ENCODE measurements at places on chromosomes 3 and 15.

GRCh38 chr3:13550423-13550690 lies 1.4 kb downstream of the FBLN2 start:
- no peak for DNase-seq

GRCh38 chr15:44159492-44159891 lies 35.6 kb downstream of the FRMD5 start:
- no peak for DNase-seq

DNA sequence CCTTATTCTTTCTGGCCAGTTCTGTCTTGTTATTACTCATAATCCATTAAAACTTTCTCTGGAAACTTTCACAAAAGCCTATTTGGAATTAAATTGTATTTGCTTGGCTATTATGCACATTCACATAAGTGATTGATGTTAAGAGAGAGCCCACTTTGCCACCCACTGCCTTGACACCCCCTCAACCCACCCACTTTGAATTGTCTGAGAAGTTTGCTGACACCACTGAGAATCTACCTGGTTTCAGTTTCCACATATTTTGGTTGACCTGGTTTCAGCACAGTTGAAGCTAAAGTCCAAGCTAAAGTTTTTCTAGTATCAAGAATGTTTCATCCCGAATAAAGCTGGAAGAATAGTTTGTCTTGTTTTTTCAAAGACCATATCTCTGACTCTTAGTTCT lies 70.9 kb downstream of the ARMC8 start:
- DNase-seq, result no peak

GRCh38 chr3:93969443-93969842 lies 4.3 kb downstream of the PROS1 start:
- DNase-seq, result no peak

DNA sequence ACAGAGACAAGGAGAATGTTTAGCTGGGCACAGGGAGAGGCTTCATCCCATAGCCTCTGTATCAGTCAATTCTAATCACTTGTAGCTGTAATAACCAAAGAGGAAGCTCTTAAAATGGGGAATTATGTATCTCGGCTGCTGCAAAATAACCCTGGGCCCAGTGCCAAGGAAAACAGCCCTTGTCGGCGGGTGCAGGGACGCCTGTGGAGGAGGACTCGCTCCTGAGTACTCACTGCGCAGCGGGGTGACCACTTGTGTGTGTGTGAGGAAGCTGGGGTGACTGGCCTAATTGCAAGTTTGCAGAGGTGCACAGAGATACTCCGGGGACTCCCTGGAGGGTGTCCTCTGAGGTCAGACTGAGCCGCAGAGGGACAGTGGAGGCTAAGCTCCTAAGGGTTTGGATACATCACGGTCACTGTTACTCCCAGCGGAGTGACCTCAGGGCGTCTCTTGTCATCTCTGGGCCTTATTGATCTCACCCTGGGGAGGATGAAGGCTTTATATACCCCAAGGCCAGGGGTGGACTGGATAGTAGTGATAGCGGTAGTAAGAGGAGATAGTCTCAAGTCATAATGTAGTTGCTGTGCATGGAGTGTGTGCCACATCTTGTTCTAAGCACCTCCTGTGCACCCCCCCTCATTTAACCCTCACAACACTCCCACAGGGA lies 37.2 kb downstream of the SLC6A6 start:
- DNase-seq, result peak; percentile 76

GRCh38 chr3:24475925-24476324 lies 18.7 kb downstream of the THRB start:
- DNase-seq, result no peak

- DNase-seq, result no peak
These were observed 26.4 kb downstream of the LNP1 start for GRCh38 chr3:100427699-100428098.

GRCh38 chr3:140917772-140918171 lies 23.9 kb upstream of the SLC25A36 start:
- DNase-seq, result no peak

DNA sequence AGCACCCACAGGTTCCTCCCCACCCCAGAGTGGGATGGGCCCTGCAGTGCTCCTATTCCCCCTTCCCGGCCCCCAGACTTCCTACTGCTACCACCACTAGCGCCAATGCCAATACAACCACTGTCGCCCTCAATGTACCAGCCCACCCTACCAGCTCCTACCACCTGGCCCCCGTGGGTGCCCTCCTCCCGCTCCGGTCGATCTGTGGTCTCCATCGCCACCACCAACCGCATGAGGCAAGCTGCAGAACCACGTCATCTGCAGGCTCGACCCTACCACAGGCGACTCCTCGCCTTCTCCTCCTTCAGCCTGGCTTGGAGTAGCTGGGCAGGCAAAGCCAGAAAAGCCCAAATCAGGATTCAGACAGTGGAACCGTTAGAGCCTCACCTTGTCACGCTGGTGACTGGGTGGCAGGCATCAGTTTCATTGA lies 179.3 kb downstream of the POTEB3 start:
- DNase-seq, result peak; percentile 26

GRCh38 chr15:35181538-35181937 lies 96.4 kb upstream of the NANOGP8 start:
- no peak for DNase-seq

DNA sequence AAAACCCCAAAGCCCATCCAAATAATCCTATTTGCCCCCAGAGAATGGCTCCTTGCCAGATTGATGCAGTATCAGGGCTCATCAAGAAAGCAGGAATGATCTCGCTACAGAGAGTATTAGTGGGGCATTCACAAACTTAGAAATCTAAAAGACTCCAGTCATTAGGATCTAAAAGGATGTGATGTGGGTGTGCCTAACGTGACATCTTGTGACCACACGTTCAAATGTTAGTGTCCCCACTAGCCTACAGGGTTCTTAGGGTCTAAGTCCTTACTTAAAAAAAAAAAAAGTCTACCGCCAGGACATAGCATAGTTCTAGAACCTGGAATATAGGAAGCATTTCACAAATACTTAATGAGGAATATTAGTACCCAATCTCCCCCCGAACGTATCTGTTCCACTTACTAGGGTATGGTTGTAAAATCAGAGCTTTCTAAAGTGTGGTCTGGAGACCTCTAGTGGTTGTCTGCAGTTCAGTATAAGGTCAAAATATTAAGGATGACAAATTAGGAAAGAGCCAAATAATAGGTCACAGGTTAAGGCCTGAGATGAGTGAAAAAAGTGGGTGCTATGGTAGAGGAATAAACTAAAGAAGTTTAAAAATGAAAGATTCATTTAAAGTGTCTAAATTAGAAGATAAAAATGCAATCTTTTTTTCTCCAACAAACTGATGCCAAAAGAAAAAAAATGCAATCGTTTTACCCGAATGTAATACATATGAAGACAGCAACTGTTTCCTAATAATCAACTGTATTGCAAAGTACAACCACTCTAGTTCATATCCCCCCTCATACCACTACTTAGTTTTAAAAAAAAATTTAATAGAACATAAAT lies 4.2 kb upstream of the CHRM5 start:
- DNase-seq, result peak; percentile 32

- peak; percentile 48 for DNase-seq
These were observed 202.0 kb downstream of the AKAP13 start for GRCh38 chr15:85582131-85583079.

DNA sequence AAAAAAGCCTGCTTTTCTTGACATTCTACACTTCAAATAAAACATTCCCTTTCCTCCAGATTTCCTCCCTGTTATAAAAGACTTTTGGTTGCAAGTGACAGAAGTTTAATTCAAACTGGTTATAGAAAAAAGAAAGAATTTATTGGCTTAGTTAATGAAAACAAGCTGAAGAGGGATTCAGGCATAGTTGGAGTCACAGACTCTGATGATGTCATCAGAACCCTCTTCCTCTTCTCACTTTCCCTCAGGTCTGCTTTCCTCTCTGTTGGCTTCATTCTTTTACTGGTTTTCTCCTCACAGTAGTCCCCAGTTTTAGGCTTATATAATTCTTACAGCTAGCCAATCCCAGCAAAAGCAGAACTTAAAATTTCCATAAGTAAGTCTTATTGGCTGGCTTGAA lies 32.0 kb upstream of the MBNL1 start:
- no peak for DNase-seq

GRCh38 chr3:196093317-196094111 lies 11.6 kb upstream of the TFRC start:
- DNase-seq, result no peak

GRCh38 chr3:5891711-5892110 lies 704.2 kb downstream of the EDEM1 start:
- no peak for DNase-seq
